Natural killer cell (primary cell): ENCODE measurements at places on chromosomes 6 and 20. TPM values are rescaled to one million over a fixed set of nuclear protein-coding genes. Genes with fewer than 3 reads are reported as not detected.

GRCh38 chr6:16901306-16901705 is 140.0 kb upstream of the ATXN1 start:
- no peaks in the 10 kb centered on the region for H3K27me3 ChIP-seq
- DNase-seq, result no peak
- H3K36me3 ChIP-seq, result no peaks in the 10 kb centered on the region

- H3K27ac ChIP-seq, result no peak overlapping the region
- H3K36me3 ChIP-seq, result no peaks in the 10 kb centered on the region
- no peaks in the 10 kb centered on the region for H3K4me1 ChIP-seq
- DNase-seq, result no peak
- no peaks in the 10 kb centered on the region for H3K27me3 ChIP-seq
Measured at GRCh38 chr20:33883164-33883563, 72.0 kb downstream of the CHMP4B start.

Gene USP49
- total RNA-seq, result 11.5 TPM

Gene OPRL1
- total RNA-seq, result 1.2 TPM

Gene BIRC7
- not detected for total RNA-seq

- DNase-seq, result no peak
- H3K4me3 ChIP-seq, result no peak overlapping the region
- H3K36me3 ChIP-seq, result no peaks in the 10 kb centered on the region
- H3K27me3 ChIP-seq, result no peaks in the 10 kb centered on the region
Measured at GRCh38 chr6:38188677-38189335, 369.3 kb downstream of the ZFAND3 start.

DNA sequence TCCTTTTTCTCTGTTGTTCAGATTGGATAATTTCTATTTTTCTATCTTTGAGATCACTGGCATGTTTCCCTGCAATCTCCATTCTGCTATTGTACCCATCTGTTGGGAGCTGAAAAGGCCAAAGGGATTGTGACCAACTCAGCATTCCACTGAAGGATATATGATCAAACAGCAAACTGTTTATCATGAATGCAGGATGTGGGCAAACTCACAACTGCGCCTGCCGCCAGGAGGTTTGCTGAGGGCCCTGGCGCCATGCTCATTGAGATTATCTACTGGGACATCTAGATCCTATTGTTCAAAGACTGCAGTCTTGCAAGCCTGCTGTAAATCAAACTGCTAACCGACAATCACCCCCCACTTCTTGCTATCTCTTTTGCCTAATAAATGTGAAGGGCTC is 3.8 kb upstream of the FKBP1A start:
- no peak overlapping the region for H3K27ac ChIP-seq
- H3K27me3 ChIP-seq, result no peaks in the 10 kb centered on the region
- no peak for DNase-seq

GRCh38 chr6:121917834-121918559 is 481.5 kb upstream of the HSF2 start:
- H3K4me3 ChIP-seq, result no peak overlapping the region
- H3K27ac ChIP-seq, result no peak overlapping the region
- no peaks in the 10 kb centered on the region for H3K4me1 ChIP-seq

GRCh38 chr20:32564440-32564839 is 20.7 kb downstream of the NOL4L start:
- peaks cover 95% of the 10 kb centered on the region for H3K4me1 ChIP-seq
- H3K27ac ChIP-seq, result peak overlapping the region; percentile 40
- no peak overlapping the region for H3K4me3 ChIP-seq
- no peaks in the 10 kb centered on the region for H3K27me3 ChIP-seq
- DNase-seq, result no peak
- no peaks in the 10 kb centered on the region for H3K36me3 ChIP-seq
